ENCODE measurements at places on chromosomes 6 and 20. TPM values are rescaled to one million over a fixed set of nuclear protein-coding genes. Genes with fewer than 3 reads are reported as not detected.

The RSPO3 gene
- 1.8 TPM for total RNA-seq

DNA sequence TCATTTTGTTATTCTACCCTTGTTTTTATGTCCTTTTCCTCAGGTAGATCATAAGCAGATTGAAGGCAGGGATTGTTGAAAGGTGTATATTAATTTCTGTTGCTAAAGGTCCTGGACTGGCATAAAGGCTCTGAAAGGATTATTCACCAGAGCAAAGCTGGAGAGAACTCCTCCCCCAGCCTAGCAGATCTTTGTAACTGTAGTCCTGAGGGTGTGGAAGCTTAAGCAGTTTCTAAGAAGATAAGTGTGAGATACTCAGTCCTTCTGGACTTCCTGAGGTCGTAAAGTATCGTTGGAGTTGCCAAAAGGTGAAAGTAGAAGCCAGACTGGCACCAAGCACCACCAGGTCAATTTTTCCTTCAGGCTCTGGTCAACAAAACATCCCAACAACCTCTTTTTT is 24.2 kb downstream of the CGA start:
- no peak for DNase-seq

The SNAP91 gene
- 0.45 TPM for total RNA-seq

DNA sequence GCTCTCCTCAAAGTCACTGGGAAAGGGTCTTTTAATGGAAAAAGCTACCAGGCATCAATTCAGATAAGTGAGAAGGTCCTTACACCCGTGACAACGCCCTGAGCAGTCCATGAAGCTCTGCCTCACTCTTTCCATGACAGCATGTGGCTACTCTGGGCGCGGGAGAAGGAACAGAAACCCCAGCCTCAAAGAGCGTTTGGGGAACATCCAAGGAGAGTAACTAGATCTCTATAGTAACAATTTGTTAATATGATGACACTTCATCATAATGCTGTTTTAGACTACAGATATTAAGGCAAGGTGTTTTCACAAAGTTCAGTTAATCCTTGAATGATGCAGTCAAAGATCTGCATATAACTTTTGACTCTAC is 55.2 kb downstream of the KIF6 start:
- DNase-seq, result no peak

- DNase-seq, result no peak
These were observed 32.3 kb upstream of the RNF24 start for GRCh38 chr20:4047614-4048013.

DNA sequence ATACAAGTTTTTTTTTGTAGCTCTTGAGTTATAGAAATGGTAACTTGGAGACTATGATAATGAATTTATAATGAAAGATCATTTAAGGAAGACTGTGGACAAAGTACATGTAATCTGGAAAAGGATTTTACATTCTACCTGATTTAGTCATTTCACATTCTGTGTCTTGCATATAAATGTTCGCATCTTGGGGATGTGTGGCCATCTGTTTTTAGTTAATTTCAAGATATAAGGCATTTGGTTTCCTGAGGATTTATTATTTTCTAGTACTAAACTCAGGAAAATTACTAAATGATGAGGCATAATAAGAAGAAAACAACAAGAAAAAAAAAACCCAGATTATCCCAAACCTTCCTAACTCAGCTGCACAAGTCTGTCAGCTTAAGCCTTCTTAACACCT is 112.7 kb upstream of the PRL start:
- no peak for DNase-seq

The ANKS1A gene
- 25.3 TPM for total RNA-seq

- no peak for DNase-seq
These were observed 102.6 kb downstream of the SNAP25 start for GRCh38 chr20:10321138-10321717.

DNA sequence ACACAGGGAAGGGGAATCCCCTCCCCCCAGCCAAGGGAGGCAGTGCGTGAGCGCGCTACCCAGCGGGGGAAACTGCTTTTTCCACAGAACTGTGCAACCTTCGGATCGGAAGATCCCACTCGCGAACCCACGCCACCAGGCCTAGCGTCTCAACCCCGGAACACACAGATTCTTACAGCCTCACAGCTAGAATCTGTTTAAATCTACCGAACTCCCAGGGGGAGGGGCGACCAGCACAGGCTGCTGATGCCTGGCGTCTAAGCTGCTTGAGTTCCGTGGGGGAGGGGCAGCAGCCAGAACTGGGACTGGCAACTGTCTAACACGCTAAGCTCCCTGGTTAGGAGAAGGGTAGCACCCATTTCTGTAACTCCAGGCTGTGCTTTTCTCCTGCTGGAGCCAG is 217.3 kb upstream of the TENT5A start:
- DNase-seq, result no peak

DNA sequence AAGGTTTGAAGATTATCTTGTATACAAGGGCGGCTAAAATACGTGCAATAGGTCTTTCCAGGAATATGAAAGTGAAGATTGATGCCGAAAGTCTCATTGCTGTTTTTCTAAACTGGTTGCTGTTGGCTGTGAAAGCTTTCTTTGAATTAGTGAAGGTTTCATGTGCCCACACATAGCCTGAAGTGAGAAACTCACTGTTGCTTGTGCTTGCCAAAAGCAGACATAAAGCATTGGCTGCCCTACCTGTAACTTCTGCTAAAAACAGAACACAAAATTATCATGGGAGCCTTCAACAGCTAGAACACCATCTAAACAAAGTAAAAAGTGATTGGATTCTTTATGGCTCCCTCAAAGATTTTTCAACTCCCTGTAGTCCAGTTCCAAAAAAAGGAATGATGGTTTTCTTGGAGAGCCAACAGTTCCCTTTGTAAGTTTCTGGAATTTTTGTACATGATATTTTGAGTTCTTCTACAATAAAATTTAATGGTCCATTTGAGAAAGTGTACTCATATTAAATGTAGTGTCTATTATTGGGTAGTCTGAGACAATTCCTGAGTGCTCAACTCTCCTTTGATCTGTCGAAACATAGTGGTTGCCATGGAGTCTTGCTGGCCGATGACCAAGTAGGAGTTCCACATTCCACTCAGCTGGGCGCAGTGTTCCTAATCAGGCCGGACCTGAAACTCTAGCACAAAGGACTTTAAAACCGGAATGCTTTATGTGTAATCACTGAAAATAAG is 68.5 kb downstream of the PLEKHG1 start:
- peak; percentile 92 for DNase-seq

The FOXQ1 gene
- 0.82 TPM for total RNA-seq

The RAET1L gene
- 0.24 TPM for total RNA-seq
